ENCODE measurements at places on chromosomes 4 and X. TPM values are rescaled to one million over a fixed set of nuclear protein-coding genes. Genes with fewer than 3 reads are reported as not detected.

Gene TMEM144
- total RNA-seq = not detected

Gene HEPH
- not detected for total RNA-seq

Gene PDZD4
- total RNA-seq = 0.26 TPM

GRCh38 chr4:76968937-76969336 is 19.4 kb downstream of the SEPTIN11 start:
- no peak for DNase-seq

DNA sequence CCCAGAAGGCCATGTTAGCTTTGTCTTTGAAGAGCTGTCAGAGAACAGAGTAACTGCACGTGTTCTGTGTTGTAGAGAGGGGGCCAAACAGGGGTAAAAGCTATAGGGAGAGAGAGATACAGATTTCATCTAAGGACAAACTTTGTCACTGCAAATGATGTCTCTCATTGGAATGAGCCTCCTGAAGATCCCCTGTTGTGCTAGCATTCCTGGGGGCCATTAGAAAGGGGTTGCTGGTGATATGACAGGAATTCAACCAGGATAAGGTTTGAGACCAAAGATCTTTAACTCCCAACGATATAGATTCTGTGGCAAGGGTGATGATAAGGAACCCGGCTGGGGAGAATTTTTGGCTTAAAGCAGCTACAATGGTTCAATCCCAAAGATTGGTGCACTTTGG is 16.8 kb downstream of the MID1 start:
- DNase-seq = no peak

DNA sequence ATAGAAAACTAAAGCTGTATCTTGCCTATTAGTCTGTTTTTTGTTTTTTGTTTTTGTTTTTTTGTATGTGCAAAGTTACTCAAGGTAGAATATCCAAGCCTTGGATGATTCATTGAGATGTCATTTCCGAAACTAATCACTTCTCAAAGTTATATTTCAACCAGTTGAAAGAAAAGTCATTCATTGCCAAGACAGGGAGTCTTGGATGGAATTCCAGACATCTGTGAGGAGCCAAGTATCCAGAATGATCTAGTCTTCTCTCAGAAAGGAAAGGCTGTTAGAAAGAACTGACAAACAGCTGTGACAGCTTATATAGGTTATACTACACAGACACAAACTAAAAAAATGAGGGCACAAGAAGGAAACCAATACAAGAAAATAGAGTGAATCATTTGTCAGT is 141.1 kb upstream of the NDST3 start:
- DNase-seq = no peak

Measured in activated CD4-positive, alpha-beta T cell treated with anti-CD3 and anti-CD28 coated beads, Interleukin-2, amount 10 ng/mL, durations not matched to agents 24 days and 14 days (primary cell).